ENCODE measurements at places on chromosomes 2 and 18.

GRCh38 chr2:33488178-33488690 is 11.8 kb downstream of the RASGRP3 start:
- DNase-seq: no peak

GRCh38 chr2:80050246-80050645 is 254.3 kb downstream of the LRRTM1 start:
- DNase-seq: no peak

GRCh38 chr2:160557903-160558302 is 64.3 kb upstream of the RBMS1 start:
- no peak for DNase-seq

DNA sequence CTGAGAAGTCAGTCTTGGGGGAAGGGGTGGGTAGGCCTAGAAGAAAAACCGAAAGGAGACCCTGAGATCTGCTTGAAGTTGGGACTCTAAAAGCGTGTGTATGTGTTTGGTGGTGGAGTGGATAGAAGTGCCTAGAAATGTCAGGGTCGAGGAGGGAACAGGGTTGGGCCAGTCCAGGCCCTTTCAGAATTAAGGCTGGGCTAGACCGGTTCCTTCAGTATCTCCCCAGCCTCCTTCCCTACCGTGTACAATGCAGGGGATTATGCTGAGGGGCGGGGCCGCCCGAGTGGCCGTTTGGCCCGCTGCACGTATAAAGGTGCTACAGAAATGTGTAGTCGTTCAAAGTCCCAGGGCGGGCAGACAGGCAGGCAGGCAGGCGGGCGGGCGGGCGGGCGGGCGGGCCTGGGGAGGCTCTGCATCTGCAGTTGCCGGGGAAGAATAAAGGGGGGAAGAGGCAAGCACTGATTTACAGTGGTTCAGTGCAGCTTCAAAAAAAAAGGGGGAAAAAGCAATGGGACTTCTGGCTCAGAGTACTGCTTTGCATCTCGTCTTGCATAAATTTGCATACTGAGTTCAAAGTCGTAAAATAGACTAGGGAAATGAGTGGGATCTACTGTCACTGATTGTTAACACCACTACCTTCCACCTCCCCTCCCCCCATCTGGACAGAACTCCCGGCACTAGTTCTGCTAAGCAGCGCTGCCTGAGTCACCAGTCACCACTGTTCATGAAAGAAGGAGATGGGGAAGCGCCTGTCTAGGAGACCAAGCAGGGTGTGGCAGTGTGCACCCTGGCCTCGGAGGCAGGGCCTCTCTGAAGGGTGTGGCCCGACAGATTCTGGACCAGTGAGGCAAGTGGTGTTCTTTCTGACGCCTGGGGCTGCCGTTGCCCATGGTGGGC is 3.6 kb downstream of the IGFBP2 start:
- DNase-seq: no peak

- DNase-seq: no peak
Measured at GRCh38 chr2:200406379-200406778, 99.9 kb downstream of the SPATS2L start.

- DNase-seq: no peak
Measured at GRCh38 chr2:235055891-235056516, 104.2 kb downstream of the SH3BP4 start.

DNA sequence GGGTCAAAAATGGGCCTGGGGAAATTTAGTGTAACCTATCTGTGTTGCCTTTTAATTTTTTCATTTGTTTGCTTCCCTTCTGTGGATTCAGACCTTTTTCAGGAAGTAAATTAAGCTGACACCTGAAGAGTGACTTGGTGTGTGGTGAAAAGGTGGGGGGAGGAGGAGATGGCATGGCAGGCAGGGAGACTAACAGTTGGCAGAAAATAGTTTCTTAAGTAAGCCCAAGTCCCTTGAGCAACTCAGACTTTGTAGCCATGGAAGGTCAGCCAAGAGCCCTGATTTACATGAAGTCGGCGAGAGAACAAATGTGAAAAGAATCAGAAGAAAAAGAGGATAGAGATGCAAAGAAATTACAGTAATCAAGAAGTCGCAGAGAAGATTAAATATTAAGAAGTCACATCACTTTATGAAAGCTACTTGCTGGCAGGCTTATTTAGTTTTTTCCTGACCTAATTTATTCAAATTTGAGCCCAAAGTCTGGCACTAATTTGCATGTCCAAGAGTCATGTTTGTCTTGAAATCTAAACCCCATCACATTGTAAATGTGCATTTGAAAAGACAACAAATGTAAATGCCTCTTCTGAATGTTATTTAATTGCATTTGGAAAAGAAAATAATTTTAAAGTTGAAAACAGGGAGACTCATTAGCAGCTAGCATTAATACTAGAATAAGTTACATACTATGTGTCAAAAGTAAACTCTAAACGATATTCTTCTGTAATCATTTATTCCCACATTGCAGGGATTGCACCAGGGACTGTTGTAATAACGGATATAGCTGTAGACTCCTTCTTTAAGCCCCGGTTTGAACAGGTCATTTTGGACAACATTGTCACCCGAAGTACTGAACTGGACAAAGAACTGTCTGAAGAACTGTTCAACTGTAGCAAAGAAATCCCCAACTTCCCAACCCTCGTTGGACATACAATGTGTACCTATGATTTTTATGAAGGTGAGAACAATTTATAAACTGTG is 19.3 kb downstream of the UPP2 start:
- DNase-seq: no peak

GRCh38 chr2:30231212-30231995 is at the start of gene LBH:
Gene LBH (plus strand): TSS chr2:30231534. CDS start chr2:30231739, 205 bp downstream.
- DNase-seq: peak; percentile 83

- no peak for DNase-seq
Measured at GRCh38 chr2:209141142-209141541, 282.7 kb upstream of the MAP2 start.

- no peak for DNase-seq
Measured at GRCh38 chr2:164061129-164061746, 325.4 kb upstream of the FIGN start.

GRCh38 chr2:113175042-113175628 is 1.4 kb downstream of the PSD4 start:
- no peak for DNase-seq

DNA sequence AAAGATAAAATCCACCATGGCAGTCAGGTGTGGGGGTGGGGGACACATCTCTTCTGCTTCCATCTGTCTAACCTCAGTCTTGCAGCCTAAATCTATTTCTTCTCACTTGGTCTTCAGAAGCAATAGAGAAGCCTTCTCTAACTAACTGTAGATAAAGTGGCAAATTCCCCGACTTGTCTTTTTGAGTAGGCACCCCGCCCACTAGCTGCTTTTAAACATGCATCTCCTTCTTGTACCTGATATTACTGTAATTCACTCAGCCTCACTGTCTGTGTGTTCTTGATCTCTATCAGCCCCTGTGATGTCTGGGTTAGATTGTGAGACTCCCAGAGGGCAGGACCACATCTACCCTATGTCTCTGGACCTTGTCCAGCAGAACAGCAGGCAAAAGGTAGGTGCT is 6.8 kb downstream of the MARCHF4 start:
- no peak for DNase-seq

- no peak for DNase-seq
Measured at GRCh38 chr2:172922815-172923214, 152.8 kb upstream of the MAP3K20 start.

GRCh38 chr2:233928594-233929351 is 11.6 kb downstream of the TRPM8 start:
- DNase-seq: no peak

DNA sequence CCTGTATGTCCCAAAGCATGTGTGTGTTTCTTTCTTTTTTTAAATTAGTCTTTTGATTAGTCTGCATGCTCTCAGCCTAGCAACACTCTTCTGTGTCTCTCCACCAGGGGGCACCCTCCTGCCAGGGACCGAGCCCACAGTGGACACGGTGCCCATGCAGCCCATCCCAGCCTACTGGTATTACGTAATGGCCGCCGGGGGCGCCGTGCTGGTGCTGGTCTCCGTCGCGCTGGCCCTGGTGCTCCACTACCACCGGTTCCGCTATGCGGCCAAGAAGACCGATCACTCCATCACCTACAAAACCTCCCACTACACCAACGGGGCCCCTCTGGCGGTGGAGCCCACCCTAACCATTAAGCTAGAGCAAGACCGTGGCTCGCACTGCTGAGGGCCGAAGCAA is 93.8 kb downstream of the NRP2 start:
- no peak for DNase-seq

GRCh38 chr2:3683748-3684454 is 19.5 kb upstream of the DCDC2C start:
- DNase-seq: no peak

GRCh38 chr2:170180031-170180566 is 2.2 kb downstream of the MYO3B start:
- DNase-seq: no peak

DNA sequence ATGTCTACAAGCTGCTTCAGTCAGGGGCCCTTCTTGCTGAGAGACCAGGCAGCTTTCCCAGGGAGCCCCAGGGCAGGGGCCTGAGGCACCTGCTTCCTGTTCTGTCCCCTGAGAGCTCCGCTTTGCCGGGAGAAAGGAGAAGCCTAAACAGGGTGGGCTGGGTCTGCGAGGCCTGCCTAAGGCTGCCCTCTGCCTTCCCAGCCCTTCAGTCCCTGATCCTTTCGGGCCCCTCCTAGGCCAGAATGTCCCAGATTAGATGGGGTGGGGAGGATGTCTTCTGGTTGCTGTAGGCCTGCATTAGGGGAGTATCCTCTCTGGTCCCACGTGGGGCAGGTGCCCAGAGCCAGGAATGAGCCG is 72.4 kb downstream of the TGOLN2 start:
- DNase-seq: no peak

DNA sequence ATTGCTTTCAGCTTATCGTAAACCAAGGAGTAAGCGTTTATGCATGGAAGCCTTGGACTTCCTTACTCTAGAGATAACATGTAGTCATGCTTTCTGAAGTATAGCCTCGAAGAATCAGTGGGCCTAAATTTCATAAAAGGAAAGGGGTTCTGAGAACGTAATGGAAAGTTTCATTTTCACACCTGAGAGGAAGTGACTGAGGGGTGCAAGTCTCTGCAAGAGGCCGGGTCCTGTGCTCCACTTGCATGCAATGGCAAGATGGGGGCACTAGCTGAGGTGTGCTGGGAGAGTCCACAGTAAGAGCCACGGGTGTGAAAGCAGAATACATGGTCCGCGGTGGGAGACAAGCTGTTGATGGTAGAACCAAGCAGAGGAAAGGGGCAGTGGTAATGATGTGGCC is 36.5 kb upstream of the C1D start:
- no peak for DNase-seq

DNA sequence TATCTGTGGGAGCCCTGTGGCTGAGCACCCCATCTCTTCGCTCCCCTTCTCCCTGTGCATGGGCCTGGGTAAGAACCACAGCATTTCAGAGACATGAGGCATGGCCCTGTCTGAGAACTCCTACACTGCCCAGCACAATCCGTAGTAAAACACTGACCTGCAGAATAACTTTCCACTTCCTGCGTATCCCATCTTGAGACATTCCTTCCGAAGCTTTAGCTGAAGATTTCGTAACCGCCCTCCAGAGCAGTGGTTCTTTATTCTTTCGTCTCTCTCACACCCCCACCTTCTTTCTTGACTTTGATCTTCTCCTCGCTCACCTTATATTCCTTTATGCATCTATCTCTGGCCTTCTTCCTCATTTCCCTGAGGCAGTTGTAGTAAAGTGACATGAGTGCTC is 381.1 kb downstream of the HRH4 start:
- no peak for DNase-seq

DNA sequence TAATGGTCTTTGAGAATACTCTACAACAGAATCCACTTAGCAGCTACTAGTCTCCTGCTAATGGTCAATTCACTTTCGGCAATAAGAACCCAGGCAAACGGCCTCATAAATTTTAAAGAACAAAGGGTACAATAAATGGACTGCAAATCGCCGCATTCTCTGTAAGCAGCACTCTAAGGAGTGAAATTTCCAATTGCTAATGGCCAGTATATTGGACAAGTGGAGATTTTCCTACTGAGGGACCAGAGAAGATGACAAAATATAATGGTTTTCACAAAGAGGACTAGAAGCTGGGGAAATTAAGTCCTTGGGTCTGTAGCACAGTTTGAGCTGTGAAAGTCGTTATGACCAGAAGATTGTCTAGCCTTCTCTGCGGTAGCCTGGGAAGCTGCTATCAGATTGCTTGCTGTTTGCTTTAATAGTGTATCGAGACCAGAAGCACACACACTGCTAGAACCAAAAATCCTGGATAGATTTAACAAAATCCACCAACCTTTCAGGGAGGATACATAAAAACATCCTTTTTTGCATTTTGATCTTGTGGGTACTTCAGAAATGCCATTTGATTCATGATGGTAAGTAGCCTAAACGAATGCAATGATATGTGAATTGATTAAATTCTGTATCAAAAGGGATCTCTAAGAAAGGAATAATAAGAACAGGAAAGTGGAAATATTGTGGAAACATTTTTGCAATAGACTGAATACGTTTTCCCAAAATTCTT is 53.6 kb upstream of the ATP8B1 start:
- no peak for DNase-seq

DNA sequence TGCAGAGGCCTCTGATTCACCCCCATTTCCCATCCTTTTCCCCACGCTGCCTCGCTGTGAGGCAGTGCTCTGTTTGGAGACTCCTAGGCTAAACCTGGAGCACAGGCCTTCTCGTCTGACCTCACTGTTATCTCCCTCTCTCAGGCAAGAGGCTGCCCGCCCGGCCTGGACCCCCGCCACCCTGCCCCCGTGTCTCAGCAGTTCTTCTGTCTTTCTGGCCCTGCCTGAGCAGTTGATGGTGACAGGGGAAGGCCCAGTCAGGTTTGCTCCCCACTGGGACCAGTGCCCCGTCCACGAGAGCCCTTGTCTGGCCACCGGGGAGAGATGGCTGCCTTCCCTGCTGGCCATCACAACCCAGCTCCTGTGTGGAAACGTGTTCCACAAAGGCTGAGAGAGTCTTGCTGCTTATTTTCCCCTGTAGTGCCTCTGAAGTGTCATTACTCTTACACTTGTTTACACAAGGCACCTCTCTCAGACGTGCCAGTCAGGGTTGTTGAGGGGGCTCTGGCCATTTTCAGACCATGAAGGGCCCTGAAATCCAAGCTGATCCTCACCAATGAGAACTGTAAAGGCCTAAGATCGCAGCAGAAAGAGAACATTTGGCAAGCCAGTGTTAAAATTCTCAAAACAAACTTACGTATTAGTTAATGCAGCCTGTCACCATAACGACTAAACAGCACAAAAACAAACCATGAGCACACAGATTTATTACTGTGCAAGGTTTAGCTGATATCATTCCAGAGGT is 210.9 kb downstream of the NDUFA10 start:
- DNase-seq: no peak

DNA sequence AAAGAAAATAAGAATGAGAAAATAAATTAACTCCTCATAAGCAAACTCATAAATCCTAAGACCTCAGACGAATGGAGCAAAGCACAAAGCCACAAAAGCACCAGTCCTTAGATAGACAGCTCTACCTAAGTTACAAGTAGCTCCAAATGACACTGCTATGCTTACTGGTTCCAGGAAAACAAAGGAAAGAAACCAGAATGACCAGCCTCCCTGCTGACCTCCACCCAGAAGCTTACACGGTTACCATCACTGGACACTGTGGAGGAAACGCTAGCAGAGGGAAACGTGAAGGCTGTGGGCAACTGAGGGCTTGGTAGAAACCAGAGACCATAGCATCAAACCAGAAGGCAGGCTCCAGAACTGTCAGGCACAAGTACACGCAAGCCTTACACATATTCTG is 67.8 kb downstream of the STK39 start:
- no peak for DNase-seq

GRCh38 chr2:82391386-82391785 is 2067.7 kb downstream of the SUCLG1 start:
- DNase-seq: no peak

GRCh38 chr2:131055169-131056065 is 37.8 kb downstream of the FAM168B start:
- DNase-seq: no peak

- no peak for DNase-seq
Measured at GRCh38 chr2:190882411-190882766, 1.8 kb downstream of the GLS start.

- DNase-seq: no peak
Measured at GRCh38 chr2:117958186-117958585, 55.7 kb downstream of the CCDC93 start.

Measured in right renal cortex interstitium (tissue), 3 donors.